ENCODE measurements at places on chromosomes 2 and 18.
A peak's percentile ranks its signal among the peaks of the same experiment; 100 is the strongest.

DNA sequence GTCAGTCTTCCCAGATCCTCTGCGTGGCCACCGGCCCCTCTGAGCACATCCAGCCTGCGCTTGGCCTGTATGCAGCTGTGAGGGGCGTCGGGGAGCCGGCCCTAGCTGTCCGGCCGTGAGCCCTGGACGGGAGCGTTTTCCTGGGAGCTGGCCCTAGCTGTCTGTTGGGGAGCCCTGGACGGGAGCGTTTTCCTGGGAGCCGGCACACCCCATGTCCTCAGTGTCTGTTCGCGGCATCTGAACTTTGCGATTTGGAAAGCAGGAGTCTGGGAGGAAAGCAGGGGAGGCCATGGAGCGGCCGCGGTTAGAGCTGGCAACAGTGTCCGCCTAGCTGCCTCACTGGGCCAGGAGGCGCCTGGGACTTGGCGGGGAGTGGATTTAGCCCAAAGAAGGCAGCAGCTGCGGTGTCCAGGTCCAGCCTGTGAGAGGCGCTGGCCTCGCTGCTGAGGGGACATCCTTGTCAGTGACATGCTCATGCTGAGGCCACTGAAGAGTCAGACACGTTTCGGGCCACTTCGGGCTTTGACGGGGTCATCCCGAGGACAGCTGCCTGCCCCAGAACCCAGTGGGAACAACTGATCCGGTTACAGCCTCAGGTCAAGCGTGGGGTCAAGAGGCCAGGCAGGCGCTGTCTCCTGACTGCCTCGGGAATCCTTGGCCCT, 75.8 kb downstream of the KCNG2 start:
- no peak for DNase-seq

DNA sequence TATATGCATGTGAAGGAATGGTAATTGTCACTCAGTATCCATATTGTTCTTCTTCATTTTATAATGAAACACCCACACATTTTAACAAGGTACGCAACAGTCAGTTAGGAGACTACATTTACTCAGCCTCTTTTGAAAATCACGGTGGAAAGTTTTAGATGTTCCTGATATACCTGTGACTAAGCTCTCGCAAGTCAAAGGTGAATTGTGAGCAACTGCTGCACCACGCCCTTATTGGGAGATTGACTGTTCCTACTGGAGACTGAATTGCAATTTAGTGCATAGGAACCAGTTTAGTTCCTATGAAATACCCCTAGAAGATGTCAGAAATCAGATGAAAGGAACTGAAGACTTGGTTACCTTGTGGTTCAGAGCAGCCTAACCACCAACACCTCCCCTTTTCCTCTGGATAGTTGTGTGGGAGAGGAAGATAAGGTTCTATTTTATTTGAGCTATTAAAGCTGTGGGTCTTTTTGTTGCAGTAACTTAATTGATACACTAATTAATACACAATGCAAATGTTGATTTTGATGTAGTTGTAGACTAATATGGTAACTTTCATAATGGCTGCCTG, 1280.5 kb upstream of the CDH2 start:
- DNase-seq: no peak

DNA sequence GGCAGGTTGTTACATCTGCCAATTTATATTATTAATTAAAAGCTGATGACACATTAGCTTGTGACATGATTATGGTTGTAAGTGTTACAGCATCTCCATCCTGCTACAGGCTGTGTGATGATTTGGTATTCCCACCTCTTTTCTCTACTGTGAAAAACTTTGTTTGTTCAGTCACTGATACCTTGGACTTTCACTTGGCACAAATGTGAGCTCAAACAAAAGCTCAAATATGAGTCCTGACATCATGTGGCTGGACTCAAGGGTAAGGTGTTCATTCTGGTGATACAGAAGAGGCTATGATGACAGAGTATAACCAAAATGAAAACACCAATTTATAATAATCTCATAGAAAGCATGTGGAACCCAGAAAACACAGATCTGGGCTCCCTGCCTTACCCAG, 11.4 kb upstream of the IL36A start:
- no peak for DNase-seq

- DNase-seq: peak; percentile 53
Observed at GRCh38 chr2:137838255-137839092, 125.8 kb upstream of the HNMT start.

- DNase-seq: no peak
Observed at GRCh38 chr2:59181347-59181746, 940.2 kb upstream of the FANCL start.

- peak; percentile 71 for DNase-seq
Observed at GRCh38 chr2:69214898-69215297, 172.1 kb downstream of the GFPT1 start.

DNA sequence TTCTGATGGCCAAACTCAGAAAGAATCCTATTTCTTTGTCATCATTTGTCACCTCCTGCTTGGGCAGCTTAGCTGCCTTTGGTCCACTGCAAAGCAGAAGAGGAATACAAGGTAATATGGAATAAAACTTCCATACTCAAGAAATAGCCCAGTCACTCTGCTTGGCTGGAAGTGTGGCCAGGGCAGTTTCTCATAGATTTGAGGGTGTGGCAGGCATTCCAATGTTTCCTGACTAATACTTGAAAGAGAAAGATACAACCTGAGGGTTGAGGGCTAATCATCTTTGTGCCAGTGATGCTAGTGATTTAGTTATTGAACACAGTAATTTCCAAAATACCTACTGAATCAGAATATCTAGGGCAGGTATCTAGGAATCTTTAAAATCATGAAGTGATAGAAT, 83.1 kb downstream of the FAM161A start:
- peak; percentile 40 for DNase-seq

GRCh38 chr2:63735931-63736330, 105.8 kb upstream of the UGP2 start:
- DNase-seq: no peak

GRCh38 chr18:37435996-37436395, 129.6 kb downstream of the CELF4 start:
- peak; percentile 76 for DNase-seq

DNA sequence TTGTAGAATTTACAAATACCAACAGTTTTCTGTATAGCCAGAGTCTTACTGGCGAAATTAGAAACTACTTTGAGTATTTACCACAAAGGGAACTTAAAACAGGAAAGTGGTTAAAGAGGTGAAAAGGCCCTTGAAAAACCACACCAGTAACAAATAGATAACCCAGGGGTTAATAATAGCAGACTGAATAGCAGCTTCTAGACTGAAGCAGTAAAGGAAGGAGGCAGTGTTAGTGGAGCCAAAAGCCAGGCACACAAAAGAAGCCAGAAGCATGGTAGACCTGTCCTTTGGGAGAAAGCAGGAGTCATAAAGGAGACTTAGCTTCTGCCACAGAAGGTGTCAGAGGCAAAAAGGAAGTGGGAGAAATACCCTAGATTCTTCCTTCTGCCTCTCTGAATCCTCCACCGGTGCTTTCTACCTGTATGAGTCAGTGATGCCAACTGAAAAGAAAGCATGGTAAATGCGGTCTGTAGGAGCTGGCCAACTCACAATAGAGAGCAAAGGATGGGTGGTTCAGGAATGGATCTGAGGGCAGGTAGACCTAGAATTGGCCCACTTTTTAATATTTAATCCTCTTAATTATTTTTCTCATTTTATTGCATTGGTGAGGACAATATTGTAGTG, 97.3 kb downstream of the ARL6IP6 start:
- DNase-seq: peak; percentile 35

DNA sequence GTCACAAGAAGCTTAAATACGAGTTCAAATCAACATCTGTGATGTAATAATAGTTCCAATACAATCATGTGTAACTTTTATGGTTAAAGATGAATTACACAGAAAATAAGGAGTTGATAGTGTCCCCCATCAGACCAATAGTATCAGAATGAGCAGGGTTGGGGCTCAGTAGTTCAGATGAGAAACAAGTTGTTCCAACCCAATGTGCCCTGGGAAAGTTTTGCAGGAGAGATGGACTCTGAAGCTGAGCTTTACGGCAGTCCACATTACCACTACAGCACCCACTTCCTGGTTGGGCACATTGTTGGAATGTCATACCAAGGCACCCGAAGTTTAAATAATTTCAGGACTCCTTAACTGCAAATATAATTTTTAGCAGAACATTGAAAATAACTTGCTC, 12.1 kb upstream of the CXCR4 start:
- DNase-seq: no peak

GRCh38 chr2:57962861-57963260, 83.7 kb upstream of the VRK2 start:
- no peak for DNase-seq

DNA sequence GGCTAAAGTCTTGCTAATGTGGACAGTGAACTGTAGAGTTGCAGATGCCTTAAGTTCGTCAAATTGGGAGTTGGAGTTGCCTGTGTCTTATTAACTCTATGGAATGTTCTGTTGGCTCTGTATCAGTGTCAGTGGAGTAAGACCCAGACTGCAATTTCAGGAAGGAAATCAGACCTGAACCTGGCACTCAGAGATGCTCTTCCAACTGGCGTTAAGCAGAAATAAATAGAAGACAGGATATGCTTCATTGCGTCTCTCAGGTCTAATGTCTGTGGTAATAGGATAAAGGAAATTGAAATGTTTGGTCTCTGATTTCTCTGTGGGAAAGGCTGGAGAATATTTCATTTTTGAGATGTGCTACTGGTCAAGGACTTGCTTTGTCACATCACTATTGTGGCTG, 846.7 kb upstream of the ID2 start:
- peak; percentile 46 for DNase-seq

DNA sequence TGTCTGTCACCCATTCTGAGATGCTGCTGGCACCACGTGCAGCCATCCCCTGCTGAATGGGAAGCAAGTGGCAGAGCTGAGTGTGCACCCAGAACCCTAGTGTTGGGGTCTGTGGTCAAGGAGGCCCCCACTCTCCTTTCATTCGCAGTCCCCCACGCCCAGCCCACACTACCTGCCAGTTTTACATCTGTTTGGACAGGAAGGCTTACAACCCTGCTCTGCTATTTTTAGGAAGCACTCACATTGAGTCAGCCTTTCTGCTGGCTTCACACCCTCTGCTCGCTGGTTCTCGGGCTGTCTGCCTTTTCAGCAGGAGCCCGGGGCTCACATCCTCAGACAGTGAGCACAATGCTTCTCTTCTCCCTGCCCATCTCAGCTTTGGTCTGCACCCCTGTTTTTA, 10.7 kb upstream of the ADCY3 start:
- peak; percentile 7 for DNase-seq

- DNase-seq: no peak
Observed at GRCh38 chr2:135551356-135551755, 20.1 kb downstream of the R3HDM1 start.

GRCh38 chr2:17107151-17107550, 411.1 kb downstream of the RAD51AP2 start:
- DNase-seq: peak; percentile 49

GRCh38 chr2:72035518-72036172, 112.0 kb downstream of the CYP26B1 start:
- peak; percentile 8 for DNase-seq

- peak; percentile 33 for DNase-seq
Observed at GRCh38 chr2:48601349-48601748, 16.3 kb upstream of the GTF2A1L start.

GRCh38 chr2:123993728-123994323, 31.3 kb upstream of the CNTNAP5 start:
- peak; percentile 44 for DNase-seq

DNA sequence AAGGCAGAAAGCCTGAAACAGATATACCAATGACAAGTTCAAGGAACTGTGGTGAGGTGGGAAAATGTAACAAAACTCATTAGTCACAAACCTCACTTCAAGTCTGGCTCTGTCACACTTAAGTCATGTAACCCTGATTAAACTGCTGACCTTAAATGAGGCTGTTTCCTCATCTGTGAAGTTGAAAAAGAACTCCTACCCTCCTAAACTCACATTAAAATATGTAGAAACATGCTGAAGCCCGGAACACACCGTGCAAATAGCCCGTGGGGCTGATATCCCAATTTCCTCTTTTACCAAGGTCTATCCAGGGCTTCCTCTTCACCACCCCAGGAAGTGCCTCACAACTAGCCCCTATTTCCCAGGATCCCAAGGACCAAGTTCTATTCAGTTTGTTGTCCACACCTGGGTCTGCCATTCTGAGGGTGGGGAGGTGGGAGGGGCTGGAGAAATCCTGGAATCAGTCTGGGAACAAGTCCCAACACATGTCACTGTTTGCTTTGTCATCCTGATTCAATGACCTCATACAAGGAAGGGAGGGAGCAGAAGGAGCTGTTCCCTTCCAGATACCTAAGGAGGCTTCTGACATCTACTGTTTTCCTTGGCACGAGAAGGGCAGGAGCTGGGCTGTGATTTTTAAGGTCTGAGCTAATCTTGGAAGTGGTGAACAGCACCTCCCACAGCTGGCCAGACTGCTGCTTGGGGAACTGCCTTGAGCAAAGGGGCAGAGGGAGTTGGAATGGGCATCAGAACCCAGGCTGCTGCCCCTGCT, 42.3 kb downstream of the SLC4A1AP start:
- peak; percentile 100 for DNase-seq

DNA sequence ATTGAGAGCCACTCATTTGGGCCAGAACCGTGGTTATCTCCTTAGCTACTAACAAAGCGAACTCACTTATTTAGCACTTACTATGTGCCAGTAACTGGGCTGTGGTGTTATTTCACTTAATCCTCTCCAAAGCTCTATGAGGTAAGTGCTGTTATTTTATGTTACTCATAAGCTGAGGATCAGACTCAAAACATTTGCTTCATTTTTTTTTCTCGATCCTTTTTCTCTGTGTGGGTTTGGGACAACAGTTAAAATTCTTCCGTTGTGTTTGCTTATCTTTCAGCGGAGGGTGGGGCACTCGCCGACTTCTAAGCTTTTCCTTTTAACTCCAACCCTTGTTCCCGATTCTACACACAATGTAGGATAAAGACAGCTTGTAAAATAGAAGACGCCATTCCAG, 52.8 kb downstream of the TMEM178A start:
- DNase-seq: no peak

DNA sequence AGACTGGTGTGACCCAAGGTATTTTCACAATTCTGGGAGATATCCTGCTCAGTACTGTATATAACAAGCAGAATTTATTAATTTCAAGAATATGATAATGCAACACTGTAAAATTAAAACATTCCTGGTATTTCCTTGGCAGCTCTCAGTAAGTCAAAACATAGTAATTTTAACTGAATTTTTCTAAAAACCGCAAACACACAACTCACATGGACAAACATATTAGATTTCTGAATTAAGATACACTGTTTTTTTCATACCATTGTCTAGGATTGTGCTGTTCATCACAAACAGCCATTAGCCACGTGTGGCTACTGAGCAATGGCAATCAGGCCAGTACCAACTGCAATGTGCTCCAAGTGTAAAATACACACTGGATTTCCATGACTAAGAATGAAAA, 29.6 kb downstream of the LPIN2 start:
- no peak for DNase-seq

GRCh38 chr2:225493420-225494099, 94.0 kb downstream of the NYAP2 start:
- DNase-seq: peak; percentile 23

GRCh38 chr18:59264121-59264571, 9.1 kb downstream of the RAX start:
- DNase-seq: no peak
